ENCODE measurements at places on chromosomes 12 and 14.

DNA sequence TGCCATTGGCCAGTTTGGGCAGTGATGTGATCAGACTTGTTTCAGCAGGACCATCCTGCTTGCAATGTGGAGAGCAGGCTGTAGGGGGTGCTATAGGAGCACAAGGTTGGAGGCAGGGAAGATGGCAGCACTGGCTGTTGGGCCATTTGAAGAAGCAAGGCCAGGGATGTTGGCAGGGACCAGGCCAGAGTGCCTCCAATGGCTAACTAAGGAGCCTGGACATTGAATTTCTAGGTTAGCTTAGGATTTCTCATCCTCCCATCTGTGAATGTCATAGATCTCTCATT lies 23.5 kb downstream of the FGF23 start:
- peak; percentile 17 for DNase-seq

DNA sequence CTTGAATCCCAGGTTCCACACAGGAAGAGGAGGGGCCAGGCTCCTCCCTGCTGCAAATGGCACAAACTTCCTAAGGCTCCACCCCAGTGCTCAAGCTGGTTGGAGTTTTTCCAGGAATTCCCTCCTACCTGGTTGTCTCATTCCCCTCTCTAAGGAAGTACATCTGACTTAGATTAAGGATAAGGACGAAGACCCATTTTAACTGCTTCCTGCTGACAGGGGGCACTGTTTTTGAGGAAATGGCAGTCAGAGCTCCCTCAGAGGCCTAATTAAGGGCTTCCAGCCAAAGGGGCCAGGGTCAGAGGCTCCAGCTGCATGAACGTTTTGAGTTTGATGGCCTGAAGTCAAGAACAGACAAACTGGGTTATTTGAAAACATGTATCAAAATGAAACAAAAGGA lies 1084.7 kb downstream of the SLC6A15 start:
- DNase-seq: no peak

DNA sequence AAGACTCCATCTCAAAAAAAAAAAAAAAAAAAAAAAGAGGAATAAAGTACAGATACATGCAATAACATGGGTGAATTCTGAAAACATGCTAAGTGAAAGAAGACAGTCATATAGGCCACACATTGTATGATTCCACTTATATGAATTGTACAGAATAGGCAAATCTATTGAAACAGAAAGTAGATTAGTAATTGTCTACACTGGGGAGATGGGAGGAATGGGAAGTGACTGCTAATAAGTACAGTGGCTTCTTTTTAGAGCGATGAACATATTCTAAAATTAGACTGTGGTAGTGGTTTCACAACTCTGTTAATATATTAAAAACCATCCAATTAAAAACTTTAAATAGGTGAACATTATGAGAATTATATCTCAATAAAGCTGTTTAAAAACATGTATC lies 74.4 kb downstream of the ANKS1B start:
- DNase-seq: no peak

DNA sequence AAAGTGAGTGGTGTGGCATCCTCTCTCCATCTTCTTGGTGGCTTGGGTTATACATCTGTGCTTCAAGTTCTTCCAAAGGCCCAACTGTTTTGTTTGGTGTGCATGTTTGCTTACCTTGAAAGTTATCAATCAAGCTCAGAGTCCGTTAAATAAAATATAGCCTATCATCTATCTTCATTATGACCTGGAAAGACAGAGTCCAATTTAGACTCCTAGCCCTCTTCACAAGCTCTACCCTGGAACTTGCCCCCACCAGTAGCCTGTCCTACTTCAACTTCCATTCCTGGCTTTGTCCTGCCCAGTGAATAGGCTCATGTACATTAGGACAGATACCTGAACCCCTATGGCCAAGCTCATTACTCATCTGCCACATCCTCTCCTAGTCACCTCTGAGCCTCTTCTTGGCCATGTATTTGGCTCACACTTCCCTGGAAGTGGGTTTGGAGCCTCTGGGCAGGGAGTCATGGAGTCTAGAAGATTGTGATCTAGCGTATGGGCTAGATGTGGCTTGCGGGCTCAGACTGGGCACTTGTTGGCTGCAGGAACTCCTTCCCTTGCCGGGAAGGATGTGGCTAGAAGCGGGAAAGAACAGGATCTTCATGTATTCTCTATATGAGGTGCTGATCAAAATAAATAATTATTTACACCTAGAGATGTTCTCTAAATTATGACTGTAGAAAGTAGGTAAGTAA lies 6.4 kb upstream of the SSTR1 start:
- DNase-seq: no peak

GRCh38 chr12:4951601-4952000 lies 41.9 kb downstream of the KCNA1 start:
- DNase-seq: no peak

DNA sequence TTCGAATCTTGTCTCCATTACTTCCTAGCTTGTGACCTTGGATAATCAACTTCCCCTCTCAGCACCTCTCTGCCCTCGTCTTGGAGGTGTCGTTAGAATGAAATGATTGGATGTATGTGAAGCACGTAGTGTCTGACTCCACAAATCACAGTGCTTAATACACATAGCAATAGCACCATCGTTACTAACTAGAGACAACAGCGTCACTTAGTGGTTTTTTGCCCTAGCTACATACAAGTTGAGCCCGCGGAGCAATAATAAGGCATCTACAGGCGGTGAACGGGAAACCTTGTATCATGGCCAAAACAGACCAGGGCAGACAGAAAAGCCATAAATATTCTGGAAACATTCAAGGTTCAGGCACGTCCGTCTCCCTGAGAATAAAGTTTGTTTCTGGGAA lies 154.9 kb downstream of the ASCL4 start:
- no peak for DNase-seq

DNA sequence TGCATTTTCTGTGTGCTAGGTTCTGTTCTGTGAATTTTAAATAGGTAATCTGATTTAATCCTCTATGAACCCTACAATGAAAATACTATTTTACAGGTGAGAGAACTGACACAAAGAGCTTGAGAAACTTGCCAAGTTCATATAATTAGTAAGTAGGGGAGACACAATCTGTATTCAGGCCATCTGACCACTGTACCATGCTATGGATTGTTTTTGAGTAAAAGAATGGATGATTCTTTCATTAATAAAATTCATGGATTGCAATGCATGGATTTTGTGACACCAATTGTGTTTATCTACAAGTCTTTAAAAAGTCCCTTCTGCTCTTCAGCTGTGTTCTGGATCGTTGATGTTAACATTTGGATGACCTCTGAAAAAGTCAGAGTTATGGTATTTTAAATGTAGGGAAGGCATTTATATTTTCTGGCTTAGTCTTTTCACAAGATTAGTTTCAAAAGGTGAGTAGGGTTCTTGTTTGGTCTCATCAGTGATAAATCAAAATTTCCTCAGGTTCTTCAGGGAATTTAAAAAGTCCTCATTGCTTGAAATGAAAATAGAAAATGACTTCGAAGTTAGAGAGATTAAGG lies 15.4 kb upstream of the DYRK2 start:
- DNase-seq: no peak

DNA sequence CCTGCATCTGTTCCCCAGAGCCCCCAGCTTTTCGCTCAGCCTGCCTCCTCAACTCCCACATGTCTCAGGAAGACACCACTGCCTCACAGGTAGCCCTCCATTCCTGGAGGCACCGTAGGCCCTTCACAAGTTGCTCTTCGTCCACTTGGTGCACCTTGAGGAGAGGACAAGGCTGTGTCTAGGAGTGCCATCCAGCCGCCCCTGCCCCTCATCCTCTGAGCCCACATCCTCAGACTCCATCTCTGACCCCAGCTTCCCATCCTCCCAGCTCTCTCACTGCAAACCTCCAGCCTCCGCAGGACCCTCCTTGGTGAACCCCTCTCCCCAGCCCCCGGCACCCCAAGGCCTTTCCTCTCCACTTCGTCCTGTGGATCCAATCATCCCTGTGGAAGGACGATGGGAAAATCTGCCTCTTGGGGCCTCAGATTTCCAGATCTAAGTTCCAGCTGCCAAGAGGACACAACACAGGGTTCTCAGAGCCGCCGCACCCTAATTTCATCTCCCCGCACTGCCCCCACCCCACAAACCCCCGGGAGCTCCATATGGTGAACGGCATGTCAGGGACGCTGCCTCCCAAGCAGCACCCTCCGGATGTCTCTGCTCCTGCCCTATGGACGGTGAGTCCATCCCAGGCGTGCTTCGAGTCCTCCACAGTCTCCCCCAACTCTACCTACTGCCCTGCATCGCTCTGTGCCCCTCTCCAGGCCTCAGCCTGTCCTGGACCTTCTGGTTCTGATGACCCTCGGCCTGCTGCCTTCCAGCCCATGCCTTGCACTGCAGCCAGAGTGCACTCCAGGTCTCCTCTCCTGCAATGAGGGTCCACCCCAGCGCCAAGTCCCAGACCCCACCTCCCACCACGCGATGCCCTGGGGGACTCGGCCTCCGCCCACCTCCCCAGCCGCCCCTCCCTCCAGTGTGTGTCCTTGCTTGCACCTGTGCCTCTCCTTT lies 314.1 kb upstream of the DIO3 start:
- DNase-seq: no peak

- no peak for DNase-seq
These were observed 17.3 kb upstream of the LMNTD1 start for GRCh38 chr12:25570418-25570817.

GRCh38 chr12:132478845-132479244 lies 11.1 kb upstream of the FBRSL1 start:
- DNase-seq: no peak

DNA sequence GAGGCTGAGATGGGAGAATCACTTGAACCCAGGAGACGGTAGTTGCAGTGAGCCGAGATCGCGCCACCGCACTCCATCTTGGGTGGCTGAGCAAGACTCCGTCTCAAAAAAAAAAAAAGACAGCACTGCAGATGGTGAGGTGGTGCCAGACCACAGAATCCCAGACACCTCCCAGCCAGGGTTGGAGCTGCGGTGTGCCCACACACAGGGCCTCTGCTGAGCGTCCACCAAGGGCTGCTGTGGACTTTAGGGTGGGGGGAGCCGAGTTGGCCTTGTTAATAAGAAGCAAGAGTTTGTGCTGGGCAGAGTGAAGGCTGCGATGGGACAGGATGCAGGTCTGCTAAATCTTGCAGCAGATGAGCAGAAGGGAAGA lies 14.2 kb downstream of the KMT5A start:
- no peak for DNase-seq

- no peak for DNase-seq
These were observed 1.3 kb downstream of the DDN start for GRCh38 chr12:48997719-48998496.

DNA sequence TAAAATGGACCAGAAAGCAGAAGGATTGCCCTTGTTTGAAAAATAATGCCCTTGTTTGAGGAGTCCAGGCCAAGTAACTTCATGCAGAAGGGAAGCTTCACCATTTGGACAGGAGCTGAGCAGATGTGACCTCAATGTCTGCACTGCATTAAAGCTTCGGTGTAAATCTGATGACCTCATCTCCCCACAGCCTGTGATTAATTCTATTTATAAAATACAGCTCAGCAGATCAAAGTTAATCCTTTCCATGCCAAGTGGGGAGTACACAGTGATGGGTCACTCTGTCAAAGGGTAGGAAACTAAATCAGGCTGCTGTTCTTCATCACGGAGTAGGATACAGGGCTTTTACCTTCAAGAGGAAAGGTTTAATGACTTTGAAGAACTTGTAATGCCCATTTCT lies 533.7 kb downstream of the RPS29 start:
- DNase-seq: no peak

- peak; percentile 83 for DNase-seq
These were observed at the start of gene BTBD6 for GRCh38 chr14:105248368-105249181. Gene BTBD6 (plus strand): TSS chr14:105248533. CDS start chr14:105248712, 179 bp downstream.

DNA sequence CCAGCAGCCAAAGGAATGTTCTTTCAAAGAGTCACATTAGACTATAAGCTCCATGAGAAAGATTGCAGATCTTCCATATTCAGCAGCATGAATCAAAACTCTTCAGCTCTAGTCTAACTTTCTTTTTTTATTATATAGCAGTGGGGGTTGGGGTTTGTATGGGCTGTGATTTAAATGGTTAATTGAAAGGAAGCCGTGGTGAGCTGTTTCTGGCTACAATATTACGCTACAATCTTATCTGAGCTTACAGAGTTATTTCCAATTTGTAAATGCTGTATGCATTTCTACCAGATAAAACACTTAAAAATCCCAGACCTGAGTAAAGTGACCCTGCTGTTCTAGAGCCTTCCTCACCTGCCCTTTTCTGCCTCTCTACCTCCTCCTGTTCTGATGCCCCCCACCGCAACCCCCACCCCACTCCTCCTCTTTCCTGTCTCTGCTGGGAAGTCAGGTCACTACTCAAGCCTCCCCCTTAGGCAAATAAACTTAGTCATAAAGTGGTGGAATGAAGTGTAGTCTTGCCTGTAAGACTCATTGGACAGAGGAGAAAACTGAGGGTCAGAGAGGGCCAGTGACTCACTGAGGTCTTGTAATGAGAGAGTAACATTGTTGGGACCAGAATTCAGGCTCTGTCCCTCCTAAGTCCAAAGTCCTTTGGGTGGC lies 1089.5 kb downstream of the BCL11B start:
- DNase-seq: no peak

DNA sequence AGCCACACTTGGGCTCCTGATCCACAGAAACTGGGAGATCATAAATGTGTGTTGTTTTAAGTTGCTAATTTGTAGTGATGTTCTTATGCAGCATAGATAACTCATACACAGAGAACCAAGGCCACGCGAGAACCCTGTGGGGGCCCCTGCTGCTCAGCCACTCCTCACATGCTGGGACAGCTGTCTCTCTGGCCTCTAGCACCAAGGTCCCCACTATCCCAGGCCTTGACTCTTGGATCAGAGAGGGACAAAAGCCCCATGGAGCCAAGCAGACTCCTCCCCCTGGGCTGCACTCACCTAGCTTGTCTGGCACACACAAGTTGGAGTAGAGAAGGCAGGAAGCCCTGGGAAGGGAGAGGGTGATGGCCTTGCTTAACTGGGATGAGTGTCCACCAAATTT lies 11.3 kb downstream of the PLD4 start:
- DNase-seq: no peak

GRCh38 chr12:109612003-109612402 lies 38.4 kb downstream of the MVK start:
- no peak for DNase-seq

- no peak for DNase-seq
These were observed 24.7 kb downstream of the RPL10L start for GRCh38 chr14:46626876-46627275.

GRCh38 chr12:12474471-12474928 lies 88.2 kb downstream of the DUSP16 start:
- no peak for DNase-seq

DNA sequence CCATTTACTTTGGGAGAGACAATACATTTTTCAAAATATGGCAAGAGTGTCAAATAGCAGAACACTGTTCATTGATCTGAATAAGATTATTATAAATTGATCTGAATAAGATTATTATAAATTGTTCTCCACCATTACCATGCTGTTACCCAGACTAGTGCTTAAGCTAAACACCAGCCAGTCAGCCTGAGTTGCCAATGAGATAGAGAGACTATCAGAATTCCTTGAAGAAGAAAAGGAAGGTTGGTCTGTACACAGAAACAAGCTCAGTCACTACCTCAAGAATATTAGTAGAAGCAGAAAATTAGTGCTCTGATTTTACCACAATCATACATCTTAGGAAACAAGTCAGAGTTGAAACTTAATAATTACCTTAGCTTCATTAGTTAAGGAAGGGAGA lies 469.8 kb downstream of the FOXG1 start:
- no peak for DNase-seq
